ENCODE measurements at places on chromosomes 3 and 15.

- no peak for DNase-seq
Measured at GRCh38 chr3:172042136-172042662, 2.8 kb downstream of the FNDC3B start.

GRCh38 chr3:149639093-149639486, 18.7 kb downstream of the WWTR1 start:
- DNase-seq: no peak

DNA sequence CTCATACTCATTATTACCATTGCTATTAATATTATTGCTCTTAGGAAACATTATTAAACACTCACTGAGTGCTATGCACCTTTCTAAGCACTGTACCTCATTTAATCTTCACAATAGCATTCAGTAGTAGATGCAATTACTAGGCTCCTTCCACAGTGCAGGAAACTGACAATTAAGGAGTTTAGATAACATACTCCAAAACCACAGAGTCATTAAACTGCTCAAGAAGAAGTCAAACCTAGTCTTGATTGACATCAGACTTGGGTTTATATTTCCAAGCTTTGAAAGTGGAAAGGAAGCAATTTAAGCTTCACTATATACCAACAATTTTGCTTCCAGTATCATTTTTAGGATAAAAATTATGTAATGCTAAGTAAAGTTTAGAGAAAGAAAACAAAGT, 490.1 kb upstream of the ARRDC4 start:
- DNase-seq: no peak

- peak; percentile 11 for DNase-seq
Measured at GRCh38 chr3:31610700-31611275, 78.1 kb downstream of the STT3B start.

- no peak for DNase-seq
Measured at GRCh38 chr3:160725338-160725737, 30.7 kb upstream of the PPM1L start.

DNA sequence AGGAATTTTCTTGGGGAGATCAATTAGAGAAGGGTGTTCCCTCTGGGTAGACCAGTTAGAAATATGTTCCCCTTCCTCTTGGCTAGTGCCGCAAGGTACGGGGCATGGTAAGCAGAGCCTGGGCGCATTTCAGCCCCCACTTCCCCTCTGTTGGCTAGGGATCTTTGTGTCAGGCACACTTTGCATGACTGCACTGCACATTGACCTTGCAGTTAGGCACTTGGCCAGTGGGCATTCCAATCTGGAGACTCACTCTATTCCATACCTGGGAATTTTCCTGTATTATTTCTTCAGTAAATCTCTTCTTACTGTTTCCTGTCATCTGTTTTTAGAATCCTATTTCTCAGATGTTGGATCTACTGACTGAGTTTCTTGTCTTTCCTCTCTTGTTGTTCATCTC, 30.0 kb upstream of the CACNA1D start:
- no peak for DNase-seq

- DNase-seq: peak; percentile 81
Measured at GRCh38 chr15:67915461-67916374, 75.9 kb upstream of the RNU6-1 start.

DNA sequence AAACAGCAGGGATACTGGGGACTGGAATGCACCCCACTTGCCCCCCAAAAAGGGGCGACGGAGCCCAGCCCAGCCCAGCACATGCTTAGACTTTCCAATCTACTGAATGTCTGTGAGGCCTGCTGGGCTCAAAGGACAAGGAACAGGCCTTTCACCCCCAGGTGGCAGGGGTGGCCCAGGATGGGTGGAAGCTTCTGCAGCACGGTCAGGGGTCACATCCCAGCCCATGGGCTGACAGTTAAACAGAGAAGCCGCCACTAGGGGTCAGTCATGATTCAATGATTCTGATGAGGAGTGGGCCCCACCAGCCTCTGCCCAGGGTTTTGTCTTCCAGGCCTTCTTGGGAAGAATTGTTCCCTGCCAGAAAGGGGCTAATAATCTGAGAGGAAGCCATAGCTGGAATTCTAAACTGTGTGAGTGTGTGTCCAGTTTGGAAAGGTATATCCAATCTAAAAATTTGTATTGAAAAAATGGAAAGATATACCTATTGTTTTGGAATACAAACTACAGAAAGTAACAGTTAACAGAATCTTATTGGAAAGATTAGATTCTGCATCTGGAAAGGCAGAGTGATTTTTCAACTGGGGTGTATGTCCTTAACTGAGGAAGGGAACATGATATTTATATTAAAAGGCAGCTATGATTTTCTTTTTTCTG, 2.2 kb downstream of the CHRNB4 start:
- peak; percentile 85 for DNase-seq

GRCh38 chr3:41690766-41691563, 270.9 kb downstream of the ULK4 start:
- DNase-seq: no peak

DNA sequence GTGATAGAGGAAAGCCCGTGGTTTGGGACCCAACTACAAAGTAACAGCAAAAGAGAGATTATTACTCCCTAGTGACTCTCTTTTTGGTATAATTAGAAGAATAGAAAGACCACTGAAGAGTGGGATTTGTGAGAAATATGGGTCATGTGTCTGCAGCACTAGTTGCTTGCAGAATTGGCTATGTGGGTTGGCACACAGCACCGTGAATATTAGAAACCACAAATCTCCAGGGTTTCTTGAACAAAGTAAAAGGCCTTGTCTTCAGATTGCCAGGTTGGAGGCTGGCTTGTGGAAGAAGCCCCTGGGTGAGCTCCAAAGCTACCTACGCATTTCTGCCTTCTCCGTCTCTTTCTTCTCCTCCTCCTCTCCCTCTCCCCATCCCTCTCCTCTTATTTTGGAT, 177.9 kb upstream of the ICE2 start:
- DNase-seq: no peak

- no peak for DNase-seq
Measured at GRCh38 chr15:86556396-86557017, 476.8 kb downstream of the AGBL1 start.

DNA sequence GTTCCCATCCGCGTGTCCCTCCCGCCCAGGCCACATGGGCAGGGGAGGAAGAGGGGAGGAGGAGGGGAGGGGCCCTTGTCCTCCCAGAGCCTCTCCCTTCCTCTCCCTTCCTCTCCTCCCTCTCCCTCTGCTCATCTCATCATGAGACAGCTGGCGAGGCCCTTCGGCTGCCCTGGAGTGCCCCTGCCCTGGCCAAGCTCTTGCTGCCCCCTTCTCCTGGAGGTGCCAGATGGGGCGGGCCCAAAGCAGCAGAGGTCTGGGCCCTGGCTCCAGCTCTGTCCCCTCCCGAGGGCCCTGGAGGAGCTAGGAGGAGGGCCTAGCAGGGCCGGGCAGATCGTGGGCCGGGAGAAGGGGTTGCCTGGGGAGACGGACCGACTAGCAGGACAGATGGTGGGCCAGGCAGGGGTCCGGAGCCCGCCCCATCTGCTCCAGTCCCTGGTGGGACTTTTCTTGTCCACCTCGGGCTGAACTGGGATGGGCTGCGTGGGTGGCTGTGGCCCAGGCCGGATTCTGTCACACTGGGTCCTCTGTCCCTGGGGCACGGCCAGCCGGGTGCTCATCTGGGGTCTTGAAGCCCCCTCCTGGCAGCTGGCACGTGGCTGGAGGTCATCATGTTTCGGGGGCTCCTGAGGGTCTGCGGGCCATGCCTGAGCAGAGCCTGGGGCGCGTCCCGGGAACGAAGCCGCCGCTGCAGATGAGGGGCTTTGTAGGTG, 183.4 kb downstream of the GOLGA6L6 start:
- DNase-seq: no peak

GRCh38 chr3:124928333-124929202, 6.0 kb downstream of the MUC13 start:
- DNase-seq: peak; percentile 57

DNA sequence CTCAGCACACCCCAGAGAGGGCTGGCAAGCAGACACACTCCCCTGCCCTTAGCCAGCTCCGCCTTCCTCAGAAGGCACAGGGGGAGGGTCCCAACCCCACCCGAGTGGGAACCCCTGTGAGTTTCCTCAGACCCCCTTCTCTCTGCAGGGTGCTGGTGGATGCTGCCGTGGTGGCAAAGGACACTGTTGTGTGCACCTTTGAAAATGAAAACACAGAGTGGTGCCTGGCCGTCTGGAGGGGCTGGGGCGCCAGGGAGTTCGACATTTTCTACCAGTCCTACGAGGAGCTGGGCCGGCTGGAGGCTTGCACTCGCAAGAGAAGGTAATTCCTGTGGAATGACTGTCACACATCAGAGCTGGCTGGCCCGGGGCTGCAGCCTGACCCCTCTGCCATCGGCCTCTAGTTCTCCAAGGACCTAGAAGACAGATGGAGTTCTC, 149.4 kb downstream of the LRRK1 start:
- DNase-seq: no peak

DNA sequence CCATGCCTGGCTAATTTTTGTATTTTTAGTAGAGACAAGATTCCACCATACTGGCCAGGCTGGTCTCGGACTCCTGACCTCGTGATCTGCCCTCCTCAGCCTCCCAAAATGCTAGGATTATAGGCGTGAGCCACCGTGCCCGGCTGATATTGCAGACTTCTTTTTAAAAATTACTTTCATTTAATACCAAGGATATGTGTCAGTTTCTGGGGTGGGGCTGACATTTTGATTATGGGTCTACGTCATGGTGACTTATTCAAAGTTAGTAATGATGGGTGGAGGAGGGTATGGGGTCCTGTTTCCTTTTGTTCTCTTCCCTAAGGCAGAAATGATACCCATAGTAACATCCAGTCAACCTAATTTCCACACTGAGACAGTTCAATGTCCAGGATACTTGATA, 34.7 kb downstream of the GBE1 start:
- DNase-seq: no peak

GRCh38 chr3:107611775-107612469, 89.2 kb downstream of the BBX start:
- no peak for DNase-seq

DNA sequence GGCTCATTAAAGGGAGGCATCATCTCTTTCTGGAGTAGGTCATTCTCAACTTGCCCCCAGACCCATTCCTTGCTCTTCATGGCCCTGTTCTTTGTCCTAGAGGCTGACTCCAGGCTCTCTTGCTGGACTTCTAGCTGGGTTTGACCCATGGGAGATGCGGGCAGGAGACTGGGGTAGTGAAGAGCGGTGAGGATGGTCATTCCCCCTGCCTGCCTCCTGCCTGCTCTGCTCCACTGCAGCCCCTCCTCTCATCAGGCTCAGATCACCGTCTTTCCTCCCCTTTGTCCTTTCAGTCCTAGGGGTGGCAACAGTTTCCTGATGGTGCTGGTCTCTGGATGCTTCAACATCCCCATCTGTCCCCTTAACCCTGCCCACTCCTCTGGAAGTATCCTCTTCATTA, 170.9 kb downstream of the ABHD5 start:
- no peak for DNase-seq

- no peak for DNase-seq
Measured at GRCh38 chr3:174951034-174951433, 91.9 kb downstream of the NAALADL2 start.

- no peak for DNase-seq
Measured at GRCh38 chr15:22861161-22861560, 22.7 kb downstream of the NIPA2 start.

DNA sequence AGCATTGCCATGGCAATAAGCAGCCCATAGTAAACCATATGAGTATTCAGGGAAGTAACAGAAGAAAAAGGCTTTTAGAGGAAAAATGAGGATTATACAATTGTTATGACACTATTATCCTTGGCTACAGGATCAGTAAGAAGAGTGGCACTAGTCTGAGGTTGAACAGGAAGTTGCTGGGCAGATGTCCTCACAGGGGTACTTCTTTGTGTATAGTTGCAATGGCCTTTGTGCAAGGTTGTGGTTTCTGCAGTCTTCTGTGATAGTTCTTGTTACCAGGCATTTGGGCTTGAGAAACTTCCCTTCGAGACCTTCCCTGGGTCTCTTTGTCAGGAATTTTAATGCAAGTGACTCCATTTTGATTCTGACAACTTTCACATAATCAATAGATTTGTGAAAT, 100.6 kb upstream of the ATP11B start:
- DNase-seq: no peak

DNA sequence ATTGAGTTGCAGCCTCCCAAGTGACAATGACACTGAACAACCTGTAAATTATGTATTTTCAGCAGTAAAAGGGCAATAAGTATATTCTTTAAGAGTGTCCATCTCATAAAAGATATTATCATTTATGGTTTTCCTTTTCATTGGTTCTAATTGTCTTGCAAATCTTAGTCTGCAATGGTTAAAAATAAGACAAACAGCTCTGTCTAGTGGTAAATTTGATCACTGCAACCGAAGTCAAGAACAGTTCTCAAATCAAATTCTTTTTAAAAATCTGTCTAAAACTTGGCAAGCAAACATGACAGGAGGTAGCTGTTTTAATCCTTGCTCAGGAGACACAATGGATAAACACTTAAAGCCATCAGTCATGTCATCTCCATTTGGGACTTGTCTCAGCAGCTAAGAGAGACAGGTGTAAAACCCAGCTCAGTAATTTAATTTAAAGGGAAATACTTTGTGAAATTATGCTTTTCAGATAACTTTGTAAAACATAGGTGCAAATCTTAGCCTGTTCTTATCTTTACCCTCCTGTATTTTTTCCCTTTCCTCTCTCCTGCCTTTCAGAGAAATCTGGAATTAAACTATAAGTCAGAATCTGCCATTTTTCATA, 150.3 kb upstream of the ARHGEF26 start:
- DNase-seq: peak; percentile 13

DNA sequence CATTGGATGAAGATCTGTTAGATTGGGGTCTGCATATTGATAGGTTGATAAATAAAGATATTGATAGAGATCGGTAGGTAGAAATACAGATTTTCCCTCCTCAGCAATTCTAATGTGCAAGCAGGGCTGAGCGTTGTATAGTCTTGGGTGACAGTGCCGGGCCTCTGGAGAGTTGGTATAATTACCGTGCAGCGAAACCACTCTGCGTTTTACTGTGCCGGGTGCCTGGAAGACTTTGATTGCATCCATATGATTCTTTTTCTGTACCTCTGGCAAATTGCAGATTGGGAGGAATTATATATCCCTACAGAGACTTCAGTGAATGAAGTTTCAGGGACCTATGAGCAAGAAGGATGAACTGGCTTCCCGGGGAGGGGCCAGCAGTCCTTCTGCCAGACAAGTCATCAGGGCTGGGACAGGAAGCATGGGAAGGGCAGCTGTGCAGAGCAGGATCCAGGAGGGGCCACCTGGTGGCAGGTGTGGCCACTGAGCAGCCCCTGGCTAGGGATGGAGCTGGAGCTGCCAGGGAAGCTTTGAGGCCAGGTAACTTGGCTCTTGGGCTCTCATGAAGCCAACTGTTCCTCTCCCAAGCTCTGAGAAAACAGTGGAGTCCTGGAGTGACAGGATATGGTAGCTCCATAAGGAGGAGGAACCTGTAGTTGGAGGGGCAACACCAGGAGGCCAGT, 132.5 kb downstream of the APBA2 start:
- no peak for DNase-seq

- no peak for DNase-seq
Measured at GRCh38 chr15:70063261-70063925, 34.3 kb downstream of the TLE3 start.

GRCh38 chr15:57038496-57038895, 120.1 kb downstream of the TCF12 start:
- DNase-seq: no peak

All from left kidney (tissue), 8 donors.